ENCODE measurements at places on chromosomes 1 and 21.

DNA sequence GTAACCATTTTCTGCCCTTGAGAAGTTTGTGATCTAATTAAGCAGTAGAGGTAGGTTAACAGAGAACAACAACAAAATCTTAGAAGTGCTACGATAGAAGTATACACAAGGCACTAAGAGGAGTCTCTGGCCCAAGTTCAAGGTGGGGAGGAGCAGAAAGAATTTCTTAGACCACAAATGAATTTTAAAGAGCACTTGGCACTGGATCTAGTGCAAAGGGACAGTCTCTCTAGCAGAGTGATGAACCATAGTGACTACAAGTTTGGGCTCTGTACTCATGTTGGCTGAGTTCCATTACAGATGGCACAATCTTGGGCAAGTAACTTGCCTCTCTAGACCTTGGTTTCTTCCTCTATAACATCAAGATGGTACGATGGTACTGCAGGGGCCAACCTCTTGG, 33.3 kb upstream of the PIGC start:
- DNase-seq: no peak

DNA sequence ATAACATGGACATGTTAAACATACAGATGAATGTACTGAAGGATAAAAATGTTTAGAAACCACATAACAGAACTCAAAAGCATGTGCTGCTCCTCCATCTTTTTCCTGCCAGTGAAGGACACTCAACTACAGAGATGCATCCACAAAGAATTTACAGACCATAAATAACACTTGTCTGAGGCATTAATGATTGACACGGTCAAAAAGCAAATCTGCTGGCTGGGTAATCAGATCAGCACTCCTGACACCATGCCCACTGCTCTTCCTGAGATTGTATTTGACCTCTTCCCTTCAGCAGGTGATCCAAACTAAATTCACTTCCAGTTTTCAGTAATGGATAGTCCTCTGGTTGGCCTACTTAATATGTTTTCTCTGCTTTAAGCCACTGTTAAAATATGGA, 6.6 kb downstream of the CREG1 start:
- DNase-seq: no peak

- DNase-seq: no peak
Observed at GRCh38 chr1:168304865-168305264, 24.2 kb downstream of the TBX19 start.

GRCh38 chr1:29033829-29034466, 89.8 kb downstream of the TMEM200B start:
- DNase-seq: peak; percentile 8

DNA sequence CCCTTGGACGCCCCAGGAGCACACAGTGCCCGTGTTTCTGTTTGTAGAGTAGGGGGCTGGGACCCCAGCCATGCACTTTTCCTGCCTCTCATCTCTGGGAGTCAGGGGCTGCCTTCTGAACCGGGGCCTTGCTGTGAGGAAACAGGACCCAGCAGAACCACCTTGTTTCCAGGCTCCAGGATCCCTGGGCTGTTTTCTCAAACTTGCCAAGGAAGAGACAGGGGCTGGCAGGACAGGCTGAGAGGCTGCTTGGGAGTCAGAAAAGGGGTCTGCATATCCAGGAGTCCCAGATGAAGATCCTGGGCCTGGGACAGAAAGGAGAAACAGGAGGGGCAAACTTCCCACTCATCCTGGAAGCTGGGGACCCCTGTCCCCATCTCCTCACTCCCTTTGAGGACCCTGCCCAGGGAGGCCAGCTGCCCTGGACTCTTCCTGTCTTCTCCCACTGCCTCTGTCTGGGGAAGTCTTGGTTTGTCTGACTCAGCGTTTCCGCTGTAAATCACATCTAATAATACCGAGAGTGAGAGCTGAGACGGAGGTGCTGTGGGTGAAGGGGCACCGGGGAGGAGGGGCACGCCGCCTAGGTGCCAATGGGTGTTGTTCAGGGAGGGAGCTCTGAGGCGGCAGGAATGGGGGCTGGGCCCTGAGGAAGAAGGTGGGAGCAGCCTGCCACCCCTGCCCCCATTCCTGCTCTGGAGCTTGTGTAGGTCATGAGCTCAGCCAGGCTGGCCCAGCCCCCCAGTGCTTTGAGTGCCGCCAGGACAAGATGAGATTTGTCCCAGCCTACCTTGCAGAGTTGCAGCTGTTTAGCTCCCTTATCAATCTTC, 16.7 kb downstream of the POU3F1 start:
- DNase-seq: no peak

DNA sequence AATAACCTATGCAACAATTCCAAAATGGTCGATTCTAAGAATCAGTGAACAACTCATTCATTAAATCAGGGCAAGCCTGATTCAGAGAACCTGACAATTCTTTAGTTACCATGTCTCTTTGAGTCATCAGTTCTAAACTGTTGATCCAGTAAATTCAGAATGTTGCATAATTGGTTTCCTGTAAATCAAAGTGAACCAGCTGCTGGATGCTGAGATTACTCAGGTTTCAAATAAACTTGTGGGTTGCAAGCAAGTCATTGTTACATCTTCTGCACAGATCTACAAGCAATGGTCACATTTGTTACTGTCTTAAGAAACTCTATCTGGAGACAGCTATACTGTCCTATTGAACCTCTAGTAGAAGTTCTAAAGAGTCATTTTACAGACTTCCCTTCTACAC, 16.5 kb downstream of the PLA2G2D start:
- no peak for DNase-seq

- peak; percentile 51 for DNase-seq
Observed at GRCh38 chr1:18557621-18558465, 72.8 kb upstream of the PAX7 start.

GRCh38 chr1:198232940-198233675, 76.3 kb downstream of the NEK7 start:
- DNase-seq: no peak

GRCh38 chr1:10061276-10061675, 28.5 kb downstream of the UBE4B start:
- DNase-seq: no peak

DNA sequence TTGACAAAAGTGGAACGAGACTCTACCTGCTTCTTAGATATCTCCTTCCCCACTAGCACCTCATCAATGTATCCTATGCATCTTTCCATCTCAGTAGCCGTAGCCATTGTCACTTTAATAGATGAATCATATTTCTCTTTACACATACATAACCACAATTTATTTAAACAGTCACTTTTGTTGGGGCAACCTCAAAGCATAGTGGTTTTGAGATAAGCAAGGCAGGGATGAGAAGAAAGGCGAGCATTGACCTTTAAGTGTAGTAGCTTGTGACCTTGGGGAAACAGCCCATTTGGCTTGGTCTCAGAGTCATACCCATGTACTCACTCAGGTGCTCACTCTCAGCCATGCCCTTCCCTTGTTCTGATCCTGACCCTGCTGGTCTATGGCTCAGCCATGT, 260.1 kb downstream of the C1orf94 start:
- no peak for DNase-seq

DNA sequence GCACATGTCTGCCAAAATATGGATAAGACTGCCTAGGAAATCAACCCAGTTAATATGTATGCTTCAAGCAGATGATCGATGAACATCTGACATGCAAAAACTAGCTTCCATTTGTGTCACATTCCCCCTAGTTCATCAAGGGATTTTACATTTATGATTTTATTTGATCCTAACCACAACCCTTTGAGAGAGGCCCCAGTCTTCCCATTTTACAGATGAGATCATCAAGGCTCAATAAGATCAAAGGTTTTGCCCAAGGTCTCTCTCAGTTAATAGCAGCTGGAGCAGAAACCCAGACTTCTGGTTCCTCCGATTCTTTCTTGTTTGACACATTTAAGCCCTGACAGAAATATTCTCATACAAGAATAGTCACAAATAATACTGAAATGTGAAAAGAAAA, 107.7 kb upstream of the PPP2R5A start:
- no peak for DNase-seq

DNA sequence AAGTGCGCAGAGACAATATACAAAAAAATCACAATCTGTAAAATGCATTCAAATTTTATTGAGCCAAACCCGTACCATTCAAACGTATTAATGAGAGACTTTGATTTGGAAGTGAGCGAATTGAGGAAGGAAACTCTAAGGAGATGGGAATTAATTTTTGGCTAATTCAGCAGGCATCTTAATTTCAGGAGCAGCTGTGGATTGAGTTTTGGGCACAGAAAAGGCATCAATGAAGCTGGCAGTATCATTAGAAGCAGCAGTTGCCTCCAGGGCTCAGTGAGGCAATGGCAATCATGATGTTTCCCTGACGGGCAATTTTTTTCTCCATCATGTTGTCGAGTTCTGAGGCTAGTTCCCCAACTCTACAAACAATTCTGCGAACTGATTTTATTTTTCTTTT, 2041.6 kb downstream of the NCAM2 start:
- DNase-seq: no peak

- no peak for DNase-seq
Observed at GRCh38 chr1:237789619-237790018, 101.1 kb downstream of the ZP4 start.

GRCh38 chr1:155245163-155245524, 10.1 kb downstream of the ENTREP3 start:
- no peak for DNase-seq

GRCh38 chr1:231062500-231063270, 22.6 kb upstream of the FAM89A start:
- DNase-seq: no peak

- no peak for DNase-seq
Observed at GRCh38 chr1:58994664-58995063, 210.8 kb upstream of the JUN start.

DNA sequence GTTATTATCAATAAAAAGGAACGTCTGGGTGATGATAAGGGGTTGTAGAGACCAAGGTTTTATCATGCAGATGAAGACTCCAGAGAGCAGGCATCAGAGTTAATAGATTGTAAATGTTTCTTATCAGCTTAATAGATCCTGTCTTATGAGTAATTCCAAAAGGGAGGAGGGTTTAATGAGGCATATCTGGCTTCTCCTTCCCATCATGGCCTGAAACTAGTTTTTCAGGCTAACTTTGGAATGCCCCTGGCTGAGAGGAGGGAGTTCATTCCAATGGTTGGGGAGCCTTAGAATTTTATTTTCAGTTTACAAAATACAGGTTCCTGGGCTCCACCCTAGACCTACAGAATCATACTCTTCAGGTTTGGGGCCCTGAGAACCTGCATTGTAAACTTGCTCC, 13.5 kb downstream of the PLA2G2D start:
- no peak for DNase-seq

GRCh38 chr1:96425382-96426129, 296.0 kb upstream of the PTBP2 start:
- no peak for DNase-seq

DNA sequence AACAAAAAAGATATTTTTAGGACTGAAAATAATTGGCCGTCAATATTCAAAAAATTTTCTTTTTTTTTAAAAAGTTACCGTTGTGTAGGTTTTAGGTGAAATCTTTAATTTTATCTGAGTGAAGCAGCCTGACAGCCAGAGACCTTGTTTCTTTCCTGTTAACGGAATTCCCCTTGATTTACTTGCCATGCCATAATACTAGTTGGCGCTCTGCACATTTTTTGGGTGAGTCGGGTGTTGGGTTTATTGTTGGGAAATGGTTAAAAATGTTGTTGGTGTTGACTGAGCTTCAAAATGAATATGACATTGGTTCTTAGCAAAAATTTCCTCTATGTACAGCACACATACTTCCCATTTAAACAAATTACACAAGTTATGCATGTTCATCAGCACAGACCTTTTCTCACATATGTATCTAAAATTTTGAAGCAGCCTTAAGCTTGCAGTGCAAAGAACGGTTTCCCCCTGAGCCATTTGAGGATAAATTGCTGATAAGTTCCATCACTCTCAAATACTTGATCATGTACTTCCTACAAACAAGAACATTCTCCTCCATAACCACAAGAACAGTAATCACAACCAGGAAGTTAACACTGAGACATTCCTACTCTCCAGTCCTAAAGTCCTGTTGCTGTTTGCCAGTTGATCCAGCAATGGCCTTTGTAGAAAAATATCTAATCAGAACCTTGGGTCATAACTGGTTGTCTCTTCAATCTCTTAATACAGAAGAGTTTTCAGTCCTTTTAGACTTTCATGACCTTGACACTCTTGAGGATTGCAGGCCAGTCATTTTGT, 34.2 kb downstream of the CAMTA1 start:
- DNase-seq: no peak

DNA sequence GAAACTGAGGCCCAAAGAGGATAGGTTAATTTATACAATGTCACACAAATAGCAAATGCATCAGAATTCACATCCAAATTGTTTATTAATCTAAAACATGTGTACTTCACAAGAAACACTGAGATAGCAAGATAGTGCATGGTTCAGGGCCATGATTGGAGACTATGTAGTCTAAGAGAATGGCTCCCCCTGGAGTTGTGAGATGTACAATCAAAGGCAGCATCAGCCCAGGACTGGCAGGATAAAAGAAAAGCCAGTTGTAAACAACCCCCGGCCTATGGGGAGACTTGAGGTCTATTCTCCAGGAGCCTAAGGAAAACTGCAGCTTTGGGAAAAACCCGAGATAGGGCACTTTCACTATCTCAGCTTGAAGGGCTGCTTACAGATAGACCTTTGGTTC, 511.0 kb downstream of the OMA1 start:
- no peak for DNase-seq

DNA sequence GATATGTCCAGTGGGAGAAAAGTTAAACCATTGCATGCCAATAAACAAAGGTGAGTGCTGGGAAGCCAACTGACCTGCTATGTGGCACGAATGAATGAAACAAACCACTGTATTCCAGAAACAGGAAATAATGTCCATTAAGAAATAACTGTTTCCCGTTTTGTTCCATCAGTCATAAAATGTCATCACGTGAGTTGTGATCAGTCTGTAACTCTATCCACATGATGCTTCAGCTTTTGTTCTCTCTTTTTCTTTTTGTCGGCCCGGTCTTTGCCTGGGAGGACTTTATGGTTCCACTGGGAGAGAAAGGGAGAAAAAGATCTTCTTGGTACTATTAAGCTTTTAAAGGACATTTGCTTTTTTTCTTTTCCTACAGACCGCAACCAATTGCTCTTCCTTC, 179.9 kb downstream of the TGFB2 start:
- no peak for DNase-seq

- no peak for DNase-seq
Observed at GRCh38 chr1:206040328-206040727, 12.6 kb upstream of the RHEX start.

- no peak for DNase-seq
Observed at GRCh38 chr1:83625646-83626045, 373.3 kb downstream of the TTLL7 start.

GRCh38 chr1:23152966-23153684, 15.5 kb downstream of the LUZP1 start:
- DNase-seq: no peak
